ENCODE measurements at places on chromosomes 5 and 9.

DNA sequence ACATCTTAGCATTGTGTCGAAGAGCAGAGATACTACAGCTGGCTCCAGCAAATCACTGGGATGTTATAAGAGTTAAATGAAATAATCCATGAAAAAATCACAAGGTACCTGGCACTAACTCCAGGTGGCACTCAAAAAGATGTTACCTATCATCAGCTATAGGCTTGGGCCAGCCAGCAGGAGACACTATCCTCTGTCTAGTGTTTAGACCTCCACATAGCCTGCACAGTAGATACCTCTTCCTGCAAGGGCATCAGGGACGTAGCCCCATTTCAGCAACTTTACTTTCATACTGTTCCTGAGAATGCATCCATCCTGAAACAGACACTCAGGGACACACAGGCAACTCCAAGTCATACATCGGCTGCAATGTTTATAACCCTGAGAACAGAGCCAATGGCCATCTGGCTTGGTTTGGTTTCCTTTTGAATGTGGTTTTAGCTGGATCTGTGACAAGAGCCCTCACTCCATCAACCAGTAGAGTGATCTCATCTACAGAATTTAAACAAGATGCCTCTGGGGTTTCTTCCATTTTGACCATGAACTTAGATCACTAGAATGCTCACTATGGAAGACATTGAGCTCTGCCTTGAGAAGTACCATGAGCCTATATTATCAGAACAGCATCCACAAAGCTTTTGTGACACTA lies 69.9 kb downstream of the TLE1 start:
- DNase-seq: no peak

GRCh38 chr5:83527221-83527620 lies 55.7 kb downstream of the VCAN start:
- DNase-seq: no peak

GRCh38 chr5:22693121-22693520 lies 160.0 kb downstream of the CDH12 start:
- DNase-seq: no peak

GRCh38 chr5:43699910-43700309 lies 96.9 kb downstream of the NNT start:
- DNase-seq: no peak

DNA sequence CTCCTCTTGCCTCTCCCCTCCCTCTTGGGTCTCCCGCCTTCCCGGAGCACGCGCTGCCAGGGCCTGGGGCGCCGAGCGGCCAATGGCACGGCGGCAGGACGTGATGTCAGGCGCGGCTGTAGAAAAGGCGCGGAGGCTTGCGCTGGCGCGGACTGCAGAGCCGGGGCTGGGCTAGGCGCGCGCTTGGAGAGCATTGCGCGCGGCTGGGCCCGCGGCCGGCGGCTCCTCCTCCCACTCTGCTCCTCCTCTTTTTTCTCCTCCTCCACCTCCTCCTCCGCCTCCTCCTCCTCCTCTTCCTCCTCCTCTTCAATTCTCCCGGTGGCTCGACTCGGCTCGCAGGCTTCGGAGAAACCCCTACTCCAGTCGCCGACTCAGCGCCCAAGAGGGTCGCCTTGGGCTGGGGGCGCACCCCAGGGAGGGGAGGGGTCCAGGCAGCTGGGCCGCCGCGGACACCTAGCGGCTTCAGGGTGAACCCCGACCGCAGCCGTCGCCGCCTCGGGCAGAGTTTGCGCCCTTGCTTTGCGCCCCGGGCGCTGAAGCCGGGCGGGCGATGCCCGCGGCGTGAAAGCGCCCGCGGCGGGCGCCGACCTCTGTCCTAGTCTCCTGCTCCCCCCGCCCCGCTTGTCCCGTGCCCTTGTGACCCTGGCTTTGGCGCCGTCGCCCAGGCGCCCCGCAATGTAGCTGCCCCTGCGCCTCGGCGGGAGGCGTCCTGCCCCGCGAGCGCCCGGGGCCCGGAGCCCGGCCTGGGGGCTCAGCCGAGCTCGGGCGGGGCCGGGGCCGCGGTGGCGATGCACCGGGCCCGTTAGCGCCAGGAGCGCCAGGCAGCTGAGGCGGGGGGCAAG lies at the start of gene LHX2:
Gene LHX2 (plus strand): TSS at position 309 of the 842 bp plus-strand sequence. CDS start 581 bp downstream, outside the sequence.
- no peak for DNase-seq

- DNase-seq: no peak
These were observed 42.7 kb upstream of the MVB12B start for GRCh38 chr9:126283799-126284465.
